ENCODE measurements at places on chromosomes 13 and 19. TPM values are rescaled to one million over a fixed set of nuclear protein-coding genes. Genes with fewer than 3 reads are reported as not detected.

FFAR1 gene
- total RNA-seq, result not detected

SMARCA4 gene
- total RNA-seq, result 112 TPM

KMT5C gene
- 8.5 TPM for total RNA-seq

DNAJC15 gene
- total RNA-seq, result 12.3 TPM

OR10H2 gene
- total RNA-seq, result not detected

Measured in Daoy (cell line).